Left ventricle myocardium inferior (tissue), 1 donor: ENCODE measurements at places on chromosomes 6 and 20. TPM values are rescaled to one million over a fixed set of nuclear protein-coding genes. Genes with fewer than 3 reads are reported as not detected.

GRCh38 chr6:100617633-100618350 is 153.1 kb upstream of the SIM1 start:
- no peaks in the 10 kb centered on the region for H3K4me1 ChIP-seq
- no peak for DNase-seq
- H3K4me3 ChIP-seq: no peak overlapping the region
- no peaks in the 10 kb centered on the region for H3K27me3 ChIP-seq
- peaks cover 35% of the 10 kb centered on the region for H3K36me3 ChIP-seq

DNA sequence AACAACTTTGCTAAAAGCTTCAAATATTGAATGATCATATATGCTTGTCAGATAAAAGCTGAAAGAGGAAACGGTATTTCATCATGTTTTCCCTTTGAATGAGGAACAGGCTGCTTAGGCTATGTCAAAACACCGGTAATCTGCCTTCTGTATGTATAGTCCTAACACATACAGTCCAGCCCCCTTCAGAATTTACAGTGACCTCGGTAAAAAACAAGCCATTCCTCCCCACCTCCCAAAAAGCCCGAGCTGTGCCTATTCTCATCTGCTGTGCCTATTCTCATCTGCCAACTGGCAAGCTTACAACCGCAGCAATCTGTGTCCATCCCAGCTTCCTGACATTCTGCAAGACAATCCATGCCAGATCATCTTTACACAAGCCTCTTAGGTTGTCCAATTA is 26.8 kb upstream of the UBE2J1 start:
- H3K27me3 ChIP-seq: no peaks in the 10 kb centered on the region
- DNase-seq: no peak
- no peak overlapping the region for H3K4me3 ChIP-seq
- peaks cover 32% of the 10 kb centered on the region for H3K4me1 ChIP-seq
- H3K36me3 ChIP-seq: peaks cover 6% of the 10 kb centered on the region
- peak overlapping the region; percentile 42 for H3K27ac ChIP-seq

DNA sequence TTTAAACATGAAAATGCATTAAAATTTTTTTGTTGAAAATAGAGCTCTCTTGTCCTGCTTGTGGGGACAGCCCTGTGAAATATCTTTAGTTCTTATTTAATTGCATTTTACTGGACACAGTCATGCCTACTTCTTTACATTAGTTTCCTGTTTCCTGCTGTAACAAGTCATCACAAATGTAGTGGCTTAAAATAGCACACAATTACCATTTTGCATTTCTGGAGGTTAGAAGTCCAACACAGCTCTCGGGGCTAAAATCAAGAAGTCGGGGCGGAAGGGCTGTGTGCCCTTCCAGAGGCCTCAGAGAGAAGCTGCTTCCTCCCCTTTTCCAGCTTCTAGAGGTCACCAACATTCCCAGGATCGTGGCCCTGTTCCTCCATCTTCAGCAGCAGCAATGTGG is 29.4 kb downstream of the PNLDC1 start:
- no peaks in the 10 kb centered on the region for H3K36me3 ChIP-seq
- H3K4me3 ChIP-seq: no peak overlapping the region
- no peak for DNase-seq
- H3K4me1 ChIP-seq: peaks cover 10% of the 10 kb centered on the region
- peaks cover 14% of the 10 kb centered on the region for H3K27me3 ChIP-seq

GRCh38 chr20:17169585-17170136 is 57.2 kb upstream of the PCSK2 start:
- H3K4me1 ChIP-seq: no peaks in the 10 kb centered on the region
- H3K4me3 ChIP-seq: no peak overlapping the region
- no peak overlapping the region for H3K27ac ChIP-seq
- no peaks in the 10 kb centered on the region for H3K27me3 ChIP-seq
- no peak for DNase-seq

- H3K27me3 ChIP-seq: peaks cover 67% of the 10 kb centered on the region
- H3K36me3 ChIP-seq: no peaks in the 10 kb centered on the region
- H3K4me3 ChIP-seq: peak within 1 kb of the TSS; percentile 75
- H3K4me1 ChIP-seq: peaks cover 25% of the 10 kb centered on the region
Measured at GRCh38 chr6:70956451-70957283, at the start of gene B3GAT2. Gene B3GAT2, minus strand, starts transcription at chr6:70957060. Its CDS starts 631 bp downstream, at chr6:70956429.

- no peaks in the 10 kb centered on the region for H3K36me3 ChIP-seq
- H3K4me3 ChIP-seq: no peak overlapping the region
- no peak for DNase-seq
Measured at GRCh38 chr20:17790296-17790695, 90.5 kb downstream of the BANF2 start.

GRCh38 chr20:9919271-9920014 is 80.6 kb upstream of the PAK5 start:
- no peaks in the 10 kb centered on the region for H3K36me3 ChIP-seq
- no peak for DNase-seq
- peaks cover 3% of the 10 kb centered on the region for H3K27me3 ChIP-seq
- H3K4me1 ChIP-seq: no peaks in the 10 kb centered on the region

GRCh38 chr6:17004269-17004668 is 97.6 kb upstream of the STMND1 start:
- no peak overlapping the region for H3K27ac ChIP-seq
- DNase-seq: no peak
- peaks cover 6% of the 10 kb centered on the region for H3K27me3 ChIP-seq
- no peaks in the 10 kb centered on the region for H3K4me1 ChIP-seq
- H3K4me3 ChIP-seq: no peak overlapping the region

- H3K4me3 ChIP-seq: peak overlapping the region; percentile 77
- no peak for DNase-seq
- peak overlapping the region; percentile 89 for H3K27ac ChIP-seq
- peaks cover 58% of the 10 kb centered on the region for H3K4me1 ChIP-seq
Measured at GRCh38 chr20:48826883-48827771, 672 bp downstream of the PREX1 start.

GRCh38 chr6:2502096-2502997 is 248.4 kb downstream of the MYLK4 start:
- H3K4me1 ChIP-seq: peaks cover 3% of the 10 kb centered on the region
- DNase-seq: no peak
- no peak overlapping the region for H3K4me3 ChIP-seq
- no peak overlapping the region for H3K27ac ChIP-seq
- H3K27me3 ChIP-seq: peaks cover 19% of the 10 kb centered on the region

Gene SLC24A3
- 1.3 TPM for total RNA-seq

Gene GABRR1
- not detected for total RNA-seq

Gene FILIP1
- 173 TPM for total RNA-seq

Gene GJA1
- 248 TPM for total RNA-seq

Gene NKX2-2
- total RNA-seq: not detected

Gene RAET1L
- not detected for total RNA-seq

Gene ZBP1
- not detected for total RNA-seq
